ENCODE measurements at places on chromosomes 2 and 18.

DNA sequence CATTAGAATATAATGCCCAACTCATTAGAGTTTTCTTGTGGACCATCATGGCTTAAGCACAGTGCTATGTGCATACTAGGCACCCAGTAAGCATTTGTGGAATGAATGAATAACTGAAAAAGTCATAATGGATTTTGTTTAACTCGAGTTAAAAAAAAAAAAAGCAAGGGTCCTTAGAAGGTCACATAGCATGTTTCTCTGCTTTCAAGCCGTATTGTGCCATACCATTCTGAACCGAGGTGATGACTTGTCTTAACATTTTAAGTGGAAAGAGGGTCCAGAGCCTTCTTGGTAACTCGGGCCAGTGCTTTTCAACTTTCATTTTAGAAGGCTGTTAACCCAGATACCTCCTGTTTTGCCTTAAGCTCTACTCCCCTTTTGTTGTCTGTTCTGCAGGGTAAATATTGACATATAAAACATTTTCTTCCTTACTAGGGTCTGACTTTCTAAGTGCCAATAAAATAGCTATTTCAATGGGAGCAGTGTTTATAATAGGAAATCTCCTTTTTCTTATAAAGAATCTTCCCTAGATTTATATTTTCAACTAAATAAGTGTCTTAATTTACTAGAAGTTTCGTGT, 787 bp upstream of the ADGRF3 start:
- no peak for DNase-seq

GRCh38 chr2:43361286-43361685, 134.9 kb upstream of the ZFP36L2 start:
- DNase-seq: no peak

- no peak for DNase-seq
Observed at GRCh38 chr2:190875891-190876290, 4.7 kb upstream of the GLS start.

- DNase-seq: no peak
Observed at GRCh38 chr2:17317439-17317976, 200.7 kb downstream of the RAD51AP2 start.

DNA sequence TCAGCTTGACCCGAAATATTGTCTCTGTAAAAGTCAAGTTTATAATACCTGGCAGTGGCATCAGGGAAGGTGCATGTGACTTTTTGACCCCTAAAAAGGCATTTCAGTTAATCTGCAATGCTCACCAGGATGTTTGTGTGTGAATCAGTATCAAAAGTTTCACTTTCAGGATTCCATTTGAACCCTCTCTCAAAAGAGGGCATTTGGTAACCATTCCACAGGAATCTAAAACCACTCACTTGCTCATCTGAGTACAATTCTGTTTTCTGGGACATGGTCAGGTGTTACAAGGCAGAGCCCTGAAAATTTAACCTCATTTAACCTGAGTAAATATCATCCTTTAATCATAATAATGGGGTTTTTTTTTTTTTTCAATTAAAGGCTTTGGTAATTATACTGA, 77.9 kb upstream of the KLF7 start:
- no peak for DNase-seq

DNA sequence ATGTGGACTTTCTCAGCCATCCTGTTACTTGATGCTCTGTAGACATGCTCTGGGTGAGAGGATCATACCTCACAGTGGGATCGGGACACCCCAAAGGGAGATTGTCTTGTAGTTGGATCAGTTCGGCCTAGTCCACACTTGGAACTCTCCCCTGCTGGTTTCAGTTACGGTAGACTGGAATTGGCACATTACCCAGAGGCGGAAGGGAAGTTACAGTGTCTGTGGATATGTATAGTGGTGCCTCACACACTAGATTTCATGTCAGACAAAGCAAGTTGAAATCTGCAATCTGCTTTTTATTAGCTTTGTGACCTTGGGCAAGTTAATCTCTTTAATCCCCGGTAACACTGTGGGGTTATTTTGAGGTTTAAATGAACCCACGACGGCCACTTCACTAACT, 16.2 kb upstream of the CTAGE1 start:
- DNase-seq: no peak

All from activated CD4-positive, alpha-beta T cell treated with anti-CD3 and anti-CD28 coated beads, Interleukin-2, amount 50 U/mL, for 1 hour (primary cell).